Inflammatory macrophage treated with lipopolysaccharide for 4 hours (primary cell): ENCODE measurements at places on chromosomes 1 and 21.

DNA sequence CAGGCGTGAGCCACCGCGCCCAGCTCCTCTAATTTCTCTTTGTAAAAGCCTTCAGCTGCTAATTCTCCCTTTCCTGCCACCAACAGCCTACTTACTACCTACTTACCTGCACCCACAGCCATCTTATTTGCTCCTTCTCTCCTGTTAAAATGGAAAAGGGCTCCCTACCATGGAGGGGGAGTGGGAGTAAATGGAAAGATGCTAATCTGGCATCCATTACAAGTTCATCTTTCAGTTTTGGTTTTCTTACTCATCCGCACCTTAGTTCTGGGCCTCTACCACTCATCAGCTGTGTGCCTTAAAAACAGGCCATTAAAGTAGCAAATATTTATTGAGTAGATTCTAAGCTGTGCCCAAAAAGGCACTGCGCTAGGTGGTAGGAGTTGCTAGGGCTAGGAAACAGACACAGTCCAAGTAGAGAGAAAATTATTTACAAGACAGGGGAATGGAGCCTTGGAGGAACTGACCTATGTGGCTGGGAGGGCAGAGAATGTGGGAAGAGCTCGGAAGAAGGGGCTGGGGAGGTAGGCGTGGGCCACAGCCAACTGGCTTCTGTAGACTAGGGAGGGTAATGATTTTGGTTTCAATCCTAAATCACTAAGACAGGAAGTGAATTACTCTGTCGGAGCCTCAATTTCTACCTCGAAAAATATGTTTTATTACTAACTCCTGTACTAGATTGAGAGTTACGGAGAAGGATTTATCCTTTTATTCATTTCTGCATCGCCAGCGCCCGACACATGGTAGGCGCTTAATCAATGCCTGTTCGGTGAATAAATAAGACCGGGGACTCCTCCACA, 685 bp upstream of the DDI2 start:
- peak; percentile 70 for DNase-seq

DNA sequence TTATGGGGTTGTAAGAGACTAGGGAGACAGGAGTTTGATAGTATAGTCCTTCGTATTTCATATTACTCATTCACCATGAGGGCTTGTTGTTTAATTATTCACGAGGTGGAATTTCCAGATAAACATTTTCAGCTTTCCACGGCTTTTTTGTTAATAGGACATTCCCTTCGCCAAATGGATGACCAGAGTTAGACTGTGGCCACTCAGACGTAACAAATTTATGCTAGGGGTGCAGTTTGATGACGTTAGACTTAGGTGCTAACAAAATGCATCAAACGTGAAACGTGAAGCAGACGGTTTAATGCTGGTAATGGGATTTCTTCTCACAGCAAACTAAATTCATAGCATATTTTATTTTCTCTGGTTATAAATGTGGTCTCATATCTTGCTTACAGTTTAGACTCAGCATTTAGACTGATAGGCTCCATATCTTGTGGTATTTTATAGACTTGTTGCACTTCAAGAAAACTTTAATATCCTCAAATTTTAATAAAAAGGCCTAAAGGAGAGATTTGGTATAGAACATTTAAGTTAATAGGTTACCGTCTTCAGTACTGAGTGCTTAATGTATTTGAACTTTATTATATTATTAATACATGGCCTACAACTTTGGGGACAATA, 2.3 kb downstream of the DHX9 start:
- DNase-seq, result no peak

DNA sequence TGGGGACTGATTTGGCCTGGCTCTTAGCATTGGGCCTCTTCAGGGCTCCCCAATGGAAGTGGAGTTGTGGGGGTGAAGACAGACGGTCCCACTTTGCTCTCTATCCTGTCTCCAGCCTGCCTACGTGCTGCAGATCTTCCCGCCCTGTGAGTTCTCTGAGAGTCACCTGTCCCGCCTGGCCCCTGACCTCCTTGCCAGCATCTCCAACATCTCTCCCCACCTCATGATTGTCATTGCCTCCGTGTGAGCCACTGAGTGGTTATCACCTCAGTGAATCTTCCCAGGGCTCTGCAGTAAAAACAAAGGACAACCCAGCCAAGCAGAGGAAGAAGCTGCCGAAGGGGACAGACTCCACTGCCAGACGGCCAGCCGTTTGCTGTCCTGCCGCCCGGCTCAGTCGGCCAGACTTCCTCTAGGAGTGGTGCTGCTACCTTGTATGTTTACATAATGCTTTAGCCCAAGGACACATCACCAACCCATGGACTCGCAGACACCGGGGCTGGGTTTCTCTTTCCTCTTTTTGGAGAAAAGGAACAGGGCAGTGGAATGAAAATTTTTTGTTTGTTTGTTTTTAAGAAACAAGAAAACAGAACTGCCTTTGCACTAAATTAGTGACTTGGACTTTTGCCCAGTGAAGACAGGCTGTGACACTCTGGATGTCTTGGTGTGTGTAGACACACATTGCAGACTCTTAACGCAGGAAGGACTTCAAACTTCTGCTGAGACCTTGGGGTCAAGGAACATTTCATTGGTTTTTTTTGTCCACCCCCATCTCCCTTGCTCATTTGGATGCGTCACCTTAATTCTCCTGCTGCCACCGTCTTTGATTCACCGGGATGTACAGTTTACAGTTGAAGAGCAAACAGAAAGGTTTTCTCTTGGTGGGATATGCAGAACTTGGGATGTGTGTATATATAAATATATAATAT, 36.5 kb downstream of the ZBTB17 start:
- peak; percentile 12 for DNase-seq

GRCh38 chr1:50218344-50219120, 109.8 kb downstream of the ELAVL4 start:
- DNase-seq, result no peak

DNA sequence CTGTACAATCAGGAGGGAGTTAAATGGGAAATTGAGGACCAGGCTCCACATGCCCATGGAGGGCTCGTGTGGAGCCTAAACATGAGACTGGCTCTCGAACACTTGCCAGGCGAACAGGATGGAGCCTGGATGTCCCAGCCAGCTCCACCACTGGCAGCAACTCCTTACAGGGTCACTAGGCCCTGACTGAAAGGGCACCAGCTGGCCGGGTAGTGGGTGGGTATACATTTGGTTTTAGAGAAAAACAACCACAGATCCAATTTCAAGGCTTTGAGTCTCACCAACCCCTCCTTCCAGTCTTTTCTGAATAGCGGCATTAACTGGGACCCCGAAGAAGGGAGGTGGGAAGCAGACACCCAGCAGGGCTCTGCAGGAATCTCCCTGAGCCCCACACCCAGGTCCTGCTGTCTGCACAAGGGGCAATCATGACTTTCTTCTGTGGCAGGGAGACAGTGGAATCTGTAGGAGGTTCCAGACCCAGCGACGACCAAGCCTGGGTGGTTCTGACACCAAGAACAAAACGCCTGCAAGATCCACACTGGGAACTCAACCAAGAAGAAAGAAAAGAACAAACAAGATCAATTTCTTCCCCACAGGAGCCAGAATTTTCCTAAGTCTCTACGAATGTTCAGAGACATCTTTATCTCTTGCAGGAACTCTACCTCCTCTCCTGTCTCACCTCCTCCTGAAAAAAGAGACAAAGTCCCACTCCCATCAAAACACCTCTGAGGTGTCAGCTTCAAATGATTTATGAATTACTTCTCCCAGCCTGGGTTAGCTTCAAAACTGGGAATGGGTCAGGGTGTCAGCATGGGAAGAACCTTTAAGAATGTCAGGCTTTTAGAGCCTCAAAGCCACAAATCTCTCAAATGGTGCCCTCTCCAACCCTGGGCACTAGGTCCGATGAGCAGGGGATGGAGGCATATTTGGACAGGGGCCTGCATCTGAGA, 26.5 kb upstream of the SRP9 start:
- DNase-seq, result no peak

- no peak for DNase-seq
Measured at GRCh38 chr1:20483833-20484518, 2.0 kb downstream of the CAMK2N1 start.

- DNase-seq, result no peak
Measured at GRCh38 chr1:245095903-245096302, 58.9 kb upstream of the KIF26B start.

DNA sequence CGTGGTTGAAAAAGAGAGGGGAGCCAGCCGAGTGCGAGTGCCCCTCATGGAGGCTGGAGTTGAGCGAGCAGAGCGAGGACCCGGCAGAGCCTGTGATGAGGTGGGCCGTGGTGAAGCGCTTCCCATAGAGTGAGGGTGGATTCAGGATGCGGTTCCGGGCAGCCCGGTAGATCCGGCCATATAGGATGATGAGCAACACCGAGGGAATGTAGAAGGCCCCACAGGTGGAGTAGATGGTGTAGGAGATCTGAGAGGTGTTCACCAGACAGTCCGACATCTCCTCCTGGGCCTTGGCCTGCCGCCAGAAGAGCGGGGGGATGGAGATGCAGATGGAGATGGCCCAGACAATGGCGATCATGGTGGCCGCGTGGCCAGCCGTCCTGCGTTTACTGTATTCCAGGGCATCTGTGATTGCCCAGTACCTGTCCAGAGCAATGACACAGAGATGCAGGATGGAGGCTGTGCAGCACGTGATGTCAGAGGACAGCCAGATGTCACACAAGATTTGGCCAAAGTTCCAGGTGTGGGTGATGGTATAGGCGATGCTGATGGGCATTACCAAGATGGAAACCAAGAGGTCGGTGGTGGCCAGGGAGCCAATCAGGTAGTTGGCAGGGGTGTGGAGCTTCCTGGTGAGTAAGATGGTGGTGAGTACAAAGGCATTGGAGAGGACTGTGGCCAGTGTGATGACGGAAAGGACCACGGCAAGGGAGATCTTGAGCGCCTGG, 23.7 kb downstream of the HTR1D start:
- DNase-seq, result no peak

DNA sequence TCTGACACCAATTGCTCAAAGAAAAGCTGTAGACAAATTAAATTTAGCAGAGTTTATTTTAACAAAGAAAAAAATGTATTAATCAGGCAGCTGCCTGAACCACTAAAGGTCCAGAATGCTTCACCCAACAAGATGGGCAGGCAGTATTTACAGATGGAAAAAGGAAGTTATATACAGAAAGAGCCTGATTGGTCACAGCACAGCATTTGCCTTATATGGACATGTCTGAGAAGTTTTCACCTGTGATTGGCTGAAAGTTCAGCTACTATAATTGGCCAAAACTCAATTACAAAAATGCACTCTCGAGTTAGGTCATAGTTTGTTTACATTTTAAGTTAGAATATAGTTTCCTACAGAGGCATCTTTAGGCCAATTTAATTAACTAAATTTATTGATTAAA, 15.1 kb upstream of the FMO1 start:
- DNase-seq, result no peak

DNA sequence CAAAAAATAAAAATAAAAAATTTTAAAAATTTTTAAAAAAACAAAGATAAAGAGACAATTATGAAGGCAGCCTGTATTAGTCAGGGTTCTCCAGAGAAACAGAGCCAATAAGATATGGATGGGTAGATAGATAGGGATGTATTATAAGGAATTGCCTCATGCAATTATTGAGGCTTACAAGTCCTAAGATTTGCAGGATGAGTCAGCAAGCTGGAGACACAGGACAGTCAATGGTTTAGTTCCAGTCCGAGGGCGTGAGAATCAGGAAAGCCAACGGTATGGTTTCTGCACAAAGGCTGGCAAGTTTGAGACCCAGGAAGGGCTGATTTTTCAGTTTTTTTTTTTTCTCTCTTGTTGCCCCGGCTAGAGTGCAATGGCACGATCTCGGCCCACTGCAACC, 24.1 kb upstream of the EIF4G3 start:
- DNase-seq, result no peak

- DNase-seq, result peak; percentile 74
Measured at GRCh38 chr1:45014321-45015028, 2.4 kb downstream of the UROD start.

DNA sequence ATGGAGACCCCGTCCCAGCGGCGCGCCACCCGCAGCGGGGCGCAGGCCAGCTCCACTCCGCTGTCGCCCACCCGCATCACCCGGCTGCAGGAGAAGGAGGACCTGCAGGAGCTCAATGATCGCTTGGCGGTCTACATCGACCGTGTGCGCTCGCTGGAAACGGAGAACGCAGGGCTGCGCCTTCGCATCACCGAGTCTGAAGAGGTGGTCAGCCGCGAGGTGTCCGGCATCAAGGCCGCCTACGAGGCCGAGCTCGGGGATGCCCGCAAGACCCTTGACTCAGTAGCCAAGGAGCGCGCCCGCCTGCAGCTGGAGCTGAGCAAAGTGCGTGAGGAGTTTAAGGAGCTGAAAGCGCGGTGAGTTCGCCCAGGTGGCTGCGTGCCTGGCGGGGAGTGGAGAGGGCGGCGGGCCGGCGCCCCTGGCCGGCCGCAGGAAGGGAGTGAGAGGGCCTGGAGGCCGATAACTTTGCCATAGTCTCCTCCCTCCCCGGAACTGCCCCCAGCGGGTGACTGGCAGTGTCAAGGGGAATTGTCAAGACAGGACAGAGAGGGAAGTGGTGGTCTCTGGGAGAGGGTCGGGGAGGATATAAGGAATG, 505 bp downstream of the LMNA start:
- DNase-seq, result peak; percentile 48

- peak; percentile 8 for DNase-seq
Measured at GRCh38 chr1:44903011-44903680, 60.1 kb upstream of the PTCH2 start.

DNA sequence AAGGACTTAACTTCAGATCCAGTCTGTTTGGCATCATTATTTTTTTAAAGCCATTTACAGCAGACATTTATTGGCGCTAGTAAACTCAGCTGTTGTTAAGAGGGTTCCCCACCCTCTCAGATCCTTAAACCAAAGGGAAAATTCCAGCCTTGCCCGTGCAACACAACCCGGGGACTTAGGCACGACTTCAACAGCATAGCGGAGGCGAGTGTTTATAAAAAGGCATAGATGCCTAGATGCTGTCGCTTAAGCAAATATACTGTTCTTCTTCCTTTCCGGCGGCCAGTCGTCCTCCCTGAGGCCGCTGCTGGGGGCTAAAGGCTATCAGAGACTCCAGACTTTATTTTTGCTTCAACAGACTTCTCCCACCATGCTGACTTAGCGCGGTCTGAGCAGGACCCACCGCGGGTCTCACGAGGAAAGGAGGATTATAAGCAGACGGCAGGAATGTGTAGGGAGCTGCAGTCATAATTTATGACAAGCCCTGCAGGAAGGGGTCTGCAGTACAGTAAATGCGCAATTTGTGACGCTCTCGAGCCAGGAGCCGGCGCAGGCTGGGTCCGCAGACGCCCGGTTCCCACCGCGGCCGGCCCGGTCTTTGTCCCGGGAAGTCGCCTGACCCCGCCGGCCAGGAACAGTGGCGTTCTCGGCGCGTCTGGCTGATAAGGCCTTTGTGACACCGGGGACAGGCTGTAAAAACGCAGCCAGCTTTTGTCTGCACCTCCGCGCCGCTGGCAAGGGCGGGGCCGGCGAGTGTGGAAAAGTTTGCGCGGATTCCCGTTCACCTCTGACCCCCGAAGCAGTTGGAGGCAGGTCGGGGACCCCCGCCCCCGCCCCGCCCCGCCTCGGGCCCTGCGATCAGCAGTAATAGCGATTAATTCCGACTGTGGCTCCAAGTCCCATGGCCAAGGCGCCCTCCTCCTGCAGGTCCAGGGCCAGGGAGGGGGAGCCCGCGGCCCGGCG, 61.2 kb upstream of the ARHGEF16 start:
- no peak for DNase-seq

GRCh38 chr1:109763646-109764415, at the start of gene EPS8L3:
Gene EPS8L3, minus strand, starts transcription at chr1:109763923. Its CDS starts 2,174 bp downstream, at chr1:109761749.
- no peak for DNase-seq
